ENCODE measurements at places on chromosomes 6 and 20. TPM values are rescaled to one million over a fixed set of nuclear protein-coding genes. Genes with fewer than 3 reads are reported as not detected.
A peak's percentile ranks its signal among the peaks of the same experiment; 100 is the strongest.

DNA sequence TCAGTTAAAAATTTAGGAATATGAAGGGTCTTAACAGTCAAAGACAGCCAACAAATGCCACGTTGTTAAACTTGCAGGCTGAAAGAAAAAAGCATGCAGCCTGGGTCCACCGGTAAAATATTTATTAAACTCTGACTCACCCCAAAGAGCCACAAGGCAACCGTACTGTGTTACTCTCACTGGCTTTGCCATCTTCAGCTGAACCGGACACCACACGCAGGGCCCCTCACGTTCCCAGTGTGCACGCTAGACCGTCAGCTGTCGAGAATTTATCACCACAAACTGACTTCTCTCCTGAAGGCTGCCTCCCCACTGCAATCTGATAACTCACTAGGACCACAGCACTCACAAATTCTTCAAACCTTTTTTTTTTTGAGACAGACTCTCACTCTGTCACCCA lies 30.7 kb downstream of the HUS1B start:
- no peaks in the 10 kb centered on the region for H3K27me3 ChIP-seq
- DNase-seq, result no peak
- no peaks in the 10 kb centered on the region for H3K4me1 ChIP-seq
- no peak overlapping the region for H3K27ac ChIP-seq
- peaks cover 7% of the 10 kb centered on the region for H3K36me3 ChIP-seq

GRCh38 chr6:6218759-6219085 lies 101.7 kb downstream of the F13A1 start:
- H3K4me3 ChIP-seq, result no peak overlapping the region
- H3K4me1 ChIP-seq, result no peaks in the 10 kb centered on the region
- H3K27ac ChIP-seq, result no peak overlapping the region
- DNase-seq, result no peak
- no peaks in the 10 kb centered on the region for H3K27me3 ChIP-seq
- no peaks in the 10 kb centered on the region for H3K36me3 ChIP-seq

Gene MSH5
- 17.8 TPM for total RNA-seq

Gene PRR18
- total RNA-seq, result 2.9 TPM

GRCh38 chr6:53529324-53530036 lies 15.4 kb downstream of the GCLC start:
- H3K4me1 ChIP-seq, result peaks cover 20% of the 10 kb centered on the region
- no peak overlapping the region for H3K4me3 ChIP-seq
- no peaks in the 10 kb centered on the region for H3K36me3 ChIP-seq
- H3K27ac ChIP-seq, result no peak overlapping the region
- DNase-seq, result no peak

- H3K4me3 ChIP-seq, result no peak overlapping the region
- no peaks in the 10 kb centered on the region for H3K36me3 ChIP-seq
- no peak for DNase-seq
- H3K27ac ChIP-seq, result no peak overlapping the region
- H3K27me3 ChIP-seq, result no peaks in the 10 kb centered on the region
These were observed 123.9 kb upstream of the NXT1 start for GRCh38 chr20:23226612-23227265.

DNA sequence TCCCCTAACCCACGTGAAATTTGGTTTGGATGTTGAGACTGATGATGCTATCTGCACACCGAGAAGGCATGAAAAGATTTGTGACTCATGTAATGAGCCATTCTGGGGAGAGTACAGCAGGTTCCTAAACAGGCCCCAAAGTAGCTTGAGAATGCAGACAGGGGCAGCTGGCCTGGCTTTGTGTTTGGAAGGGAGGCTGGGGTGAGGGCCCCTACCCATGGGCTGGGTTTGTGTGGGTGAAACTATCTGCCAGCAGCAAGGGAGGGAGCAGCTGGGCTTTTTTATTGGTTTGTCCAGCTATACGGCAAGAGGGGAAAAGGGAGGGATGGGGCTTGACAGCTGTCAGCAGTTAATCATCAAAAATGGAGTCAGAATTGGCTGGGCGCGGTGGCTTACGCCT lies 87.0 kb upstream of the RNF24 start:
- no peak overlapping the region for H3K27ac ChIP-seq
- no peaks in the 10 kb centered on the region for H3K36me3 ChIP-seq
- no peak overlapping the region for H3K4me3 ChIP-seq
- H3K4me1 ChIP-seq, result no peaks in the 10 kb centered on the region
- H3K27me3 ChIP-seq, result no peaks in the 10 kb centered on the region
- DNase-seq, result no peak

DNA sequence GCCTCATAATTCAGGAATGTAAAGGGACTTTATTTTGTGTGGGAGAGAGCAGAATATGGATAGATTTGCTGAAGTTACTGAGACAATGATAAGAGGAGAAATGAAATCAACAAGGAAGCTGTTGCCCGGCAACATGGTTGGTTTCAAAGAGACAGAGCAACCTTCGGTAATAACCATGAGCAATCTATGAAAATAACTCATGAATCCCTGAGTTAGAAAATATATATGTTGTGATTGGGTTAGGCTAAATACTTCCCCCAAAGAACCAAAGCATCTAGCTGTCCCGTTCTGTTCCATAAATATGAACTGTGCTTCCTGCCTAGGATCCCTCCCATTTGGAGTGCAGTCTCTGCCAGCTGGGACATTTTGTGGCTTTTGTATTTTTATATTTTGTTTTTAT lies 23.1 kb downstream of the SERPINB1 start:
- no peak overlapping the region for H3K27ac ChIP-seq
- no peaks in the 10 kb centered on the region for H3K36me3 ChIP-seq

DNA sequence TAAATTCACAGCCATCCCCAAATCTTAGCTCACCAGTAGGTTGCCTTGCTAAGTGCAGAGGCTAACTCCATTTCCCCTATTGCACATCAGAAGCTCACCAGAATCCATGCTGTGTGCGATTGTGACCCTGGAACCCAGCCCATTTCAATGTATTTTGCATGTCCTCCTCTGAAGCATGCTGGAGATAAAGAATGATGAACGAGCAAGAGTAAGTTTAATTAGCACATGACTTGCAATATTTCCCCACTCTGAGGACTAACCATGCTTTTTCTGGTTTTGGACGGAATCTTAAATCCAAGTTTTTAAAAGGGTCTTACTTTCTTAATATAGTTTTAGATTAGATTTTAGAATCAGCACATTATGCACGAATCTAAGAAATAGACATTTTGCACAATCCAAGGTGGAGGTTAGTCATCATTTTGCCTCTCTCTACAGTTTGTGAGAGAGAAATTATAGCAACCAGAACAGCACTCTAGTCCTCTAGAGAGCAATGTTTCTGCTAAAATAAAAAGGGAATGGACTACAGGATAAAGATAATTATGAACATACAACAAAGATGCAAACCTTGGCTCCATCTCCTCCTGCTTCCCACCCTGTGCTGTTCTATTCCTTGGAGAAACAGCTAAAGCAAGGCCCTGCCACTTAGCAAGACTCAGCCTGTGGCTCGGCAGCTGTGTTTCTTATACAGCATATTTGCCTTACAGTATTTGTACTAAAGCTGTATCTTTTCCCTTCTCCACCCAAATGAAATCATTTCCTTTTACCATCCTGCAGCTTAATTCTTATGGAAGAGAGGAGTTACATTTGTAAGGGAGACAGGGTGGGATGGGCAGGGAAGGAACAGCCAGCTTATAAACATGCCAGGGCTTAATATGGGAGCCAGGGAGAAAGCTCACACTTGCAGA lies 24.9 kb upstream of the LAMA4 start:
- no peak for DNase-seq
- no peaks in the 10 kb centered on the region for H3K36me3 ChIP-seq
- no peak overlapping the region for H3K4me3 ChIP-seq
- H3K27me3 ChIP-seq, result no peaks in the 10 kb centered on the region
- peaks cover 69% of the 10 kb centered on the region for H3K4me1 ChIP-seq
- peak overlapping the region; percentile 40 for H3K27ac ChIP-seq

DNA sequence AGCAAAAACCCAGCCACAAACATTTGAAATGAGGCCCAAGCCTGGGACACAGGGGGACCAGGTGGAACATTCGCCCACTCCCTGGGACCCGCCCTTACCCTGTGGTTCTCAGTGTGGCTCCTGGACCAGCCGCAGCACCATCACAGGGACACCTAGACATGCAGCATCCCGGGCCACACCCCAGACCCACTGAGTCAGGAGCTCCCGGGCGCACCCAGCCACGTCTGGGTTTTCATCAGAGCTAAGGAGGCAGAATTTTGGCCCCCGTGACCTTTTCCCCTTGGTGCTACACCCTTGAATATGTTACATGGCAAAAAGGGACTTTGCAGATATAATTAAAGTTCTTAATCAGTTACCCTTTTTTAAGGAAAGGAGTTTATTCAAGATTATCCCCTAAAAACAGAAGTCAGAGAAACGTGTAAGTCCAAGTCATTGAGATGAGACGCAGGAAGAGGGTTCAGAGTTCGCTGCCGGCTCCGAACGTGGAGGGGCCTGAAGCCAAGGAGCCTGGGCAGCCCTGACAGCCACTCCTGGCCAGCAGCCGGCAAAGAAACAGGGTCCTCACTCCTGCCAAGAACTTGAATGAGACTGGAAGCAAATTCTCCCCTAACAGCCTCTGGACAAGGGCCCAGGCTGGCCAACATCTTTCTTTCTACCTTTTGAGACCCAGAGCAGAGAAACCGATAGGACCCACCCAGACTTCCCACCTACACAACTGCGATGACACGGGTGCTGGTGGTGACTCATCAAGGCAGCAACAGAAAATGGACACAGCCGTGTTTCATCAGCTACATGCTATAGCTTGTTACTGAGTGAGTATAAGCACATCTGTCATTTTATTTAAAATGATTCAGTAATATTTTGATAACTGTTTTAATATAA lies 25.3 kb downstream of the BFSP1 start:
- H3K36me3 ChIP-seq, result no peaks in the 10 kb centered on the region
- DNase-seq, result no peak
- no peak overlapping the region for H3K4me3 ChIP-seq
- H3K27ac ChIP-seq, result no peak overlapping the region
- no peaks in the 10 kb centered on the region for H3K4me1 ChIP-seq

GRCh38 chr6:92086750-92087149 lies 1332.6 kb downstream of the EPHA7 start:
- no peaks in the 10 kb centered on the region for H3K27me3 ChIP-seq
- no peaks in the 10 kb centered on the region for H3K36me3 ChIP-seq
- DNase-seq, result no peak
- H3K27ac ChIP-seq, result no peak overlapping the region

Gene KCNG1
- total RNA-seq, result 0.54 TPM

GRCh38 chr6:1636272-1636825 lies 26.6 kb downstream of the FOXC1 start:
- H3K36me3 ChIP-seq, result no peaks in the 10 kb centered on the region
- no peak for DNase-seq
- peaks cover 14% of the 10 kb centered on the region for H3K4me1 ChIP-seq
- no peak overlapping the region for H3K27ac ChIP-seq
- H3K4me3 ChIP-seq, result no peak overlapping the region

DNA sequence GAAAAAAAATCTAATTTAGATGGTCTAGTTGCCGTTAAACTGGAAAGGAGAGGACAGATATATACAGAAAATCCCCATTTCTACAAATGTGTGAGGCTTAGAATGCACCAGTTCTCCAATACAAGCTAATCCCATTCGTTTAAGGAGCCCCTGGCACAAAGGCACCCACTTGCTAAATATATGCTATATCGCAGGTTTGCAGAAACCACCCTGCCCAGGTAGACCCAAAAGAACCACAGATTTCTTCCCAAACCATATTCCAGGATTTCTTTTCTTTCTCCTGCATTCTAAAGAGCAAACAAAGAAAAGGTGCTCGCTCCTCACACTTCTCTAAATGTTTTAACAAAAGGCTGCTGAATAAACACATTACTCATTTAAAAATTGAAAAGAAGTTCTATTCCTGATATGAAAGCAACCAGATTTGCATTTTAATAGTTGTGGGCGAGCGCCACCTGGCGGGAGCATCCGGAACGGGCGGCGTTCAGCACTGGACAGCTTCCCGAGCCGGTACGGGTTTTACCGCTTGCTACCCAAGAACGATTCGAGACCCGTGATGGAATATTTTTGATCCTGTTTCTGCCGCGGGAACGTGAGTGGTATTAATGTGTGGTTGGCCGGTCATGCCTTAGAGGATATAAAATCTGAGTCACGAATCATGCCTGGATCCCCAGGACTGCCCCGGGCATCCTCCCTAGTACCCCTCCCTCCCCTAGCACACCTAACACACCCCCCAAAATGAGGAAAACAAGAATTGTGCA lies 2.1 kb downstream of the PTPRT start:
- H3K27ac ChIP-seq, result no peak overlapping the region
- H3K4me3 ChIP-seq, result no peak overlapping the region
- no peaks in the 10 kb centered on the region for H3K4me1 ChIP-seq
- H3K36me3 ChIP-seq, result no peaks in the 10 kb centered on the region
- H3K27me3 ChIP-seq, result peaks cover 16% of the 10 kb centered on the region

Gene SLC26A8
- total RNA-seq, result 0.61 TPM

Gene APOM
- 1.3 TPM for total RNA-seq

DNA sequence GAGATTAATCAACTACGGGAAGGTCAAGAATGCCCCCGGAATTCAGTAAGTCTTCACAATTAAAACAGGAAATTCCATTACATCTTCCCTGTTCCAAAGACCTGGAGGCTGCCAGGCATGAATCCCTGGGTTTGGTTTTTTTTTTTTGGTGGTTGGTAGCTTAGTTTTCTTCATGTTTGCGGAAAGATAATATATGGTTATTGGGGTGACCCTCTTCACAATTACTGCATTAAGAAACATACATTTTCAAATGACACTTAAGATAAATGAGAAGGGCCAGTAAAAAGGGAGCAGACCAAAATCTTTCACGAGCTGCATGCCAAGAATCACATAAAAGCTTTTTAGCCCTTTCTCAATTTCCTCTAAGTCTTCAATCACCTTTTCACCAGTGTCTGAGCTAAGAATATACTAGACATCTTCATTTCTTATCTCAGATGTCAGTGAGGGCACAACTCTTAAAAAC lies 64.0 kb downstream of the KIF13A start:
- no peaks in the 10 kb centered on the region for H3K27me3 ChIP-seq
- DNase-seq, result no peak
- peaks cover 39% of the 10 kb centered on the region for H3K4me1 ChIP-seq
- no peak overlapping the region for H3K4me3 ChIP-seq

- H3K4me3 ChIP-seq, result no peak overlapping the region
- no peak overlapping the region for H3K27ac ChIP-seq
- DNase-seq, result no peak
- H3K27me3 ChIP-seq, result no peaks in the 10 kb centered on the region
These were observed 590.5 kb upstream of the SLC35B3 start for GRCh38 chr6:9025796-9026394.

DNA sequence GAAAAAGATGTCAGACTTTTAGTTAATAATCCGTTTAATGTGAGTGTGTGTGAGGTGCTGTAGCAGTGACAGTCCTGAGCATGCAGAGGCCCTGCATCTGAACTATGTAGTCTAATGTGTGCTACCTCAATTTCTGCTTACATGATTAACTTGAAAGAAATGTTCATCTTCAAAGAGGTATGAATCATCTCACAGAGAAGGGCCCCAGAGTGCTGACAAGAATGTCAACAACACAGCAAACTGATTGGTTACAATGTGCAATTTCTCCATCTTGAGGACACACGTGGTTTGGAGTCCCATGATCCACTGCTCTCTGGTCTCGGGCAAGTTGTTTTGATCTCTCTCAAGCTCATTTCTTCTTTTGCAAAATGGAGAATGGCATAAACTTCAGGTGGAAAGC lies 61.7 kb upstream of the EMILIN3 start:
- H3K27me3 ChIP-seq, result no peaks in the 10 kb centered on the region
- peaks cover 26% of the 10 kb centered on the region for H3K36me3 ChIP-seq
- no peaks in the 10 kb centered on the region for H3K4me1 ChIP-seq
- no peak overlapping the region for H3K4me3 ChIP-seq

All from lung (tissue), 17 donors.